Stimulated activated CD8-positive, alpha-beta memory T cell treated with anti-CD3 and anti-CD28 coated beads, Interleukin-2, amount 100 ng/mL, for 1 hour (primary cell): ENCODE measurements at places on chromosomes 1 and 21.

DNA sequence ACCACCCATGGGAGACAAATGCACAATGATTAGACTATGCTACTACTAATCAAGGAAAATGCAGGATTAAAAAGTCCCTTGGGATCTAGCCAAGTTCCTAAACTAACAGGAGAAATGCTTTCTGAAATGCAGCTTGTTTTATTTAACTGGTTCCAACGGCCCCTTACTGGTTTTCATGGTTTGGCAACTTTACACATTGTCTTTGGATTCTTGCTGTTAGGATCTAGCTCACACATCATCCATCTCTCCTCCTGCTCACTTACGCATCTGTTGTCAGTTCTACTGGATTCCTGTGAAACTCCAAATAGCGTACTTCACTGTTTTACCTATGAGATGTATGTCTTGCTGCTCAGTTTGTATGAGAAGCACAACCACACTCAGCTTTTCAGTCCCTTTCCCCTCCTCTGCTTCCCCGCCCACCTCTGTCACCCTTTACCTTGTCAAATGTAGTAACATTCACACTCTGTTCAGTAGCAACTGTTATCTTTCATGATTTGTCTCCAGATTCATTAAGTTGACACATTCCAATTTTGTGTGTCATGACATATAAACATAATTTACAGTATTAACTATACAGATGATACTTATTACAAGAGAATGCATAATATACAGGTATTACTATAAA lies 130.1 kb downstream of the SIM2 start:
- DNase-seq: no peak

- DNase-seq: no peak
Observed at GRCh38 chr1:90494748-90495282, 222.3 kb downstream of the BARHL2 start.

GRCh38 chr1:11339346-11340232 lies 66.6 kb downstream of the UBIAD1 start:
- no peak for DNase-seq

- no peak for DNase-seq
Observed at GRCh38 chr1:237341391-237341790, 299.4 kb downstream of the RYR2 start.

DNA sequence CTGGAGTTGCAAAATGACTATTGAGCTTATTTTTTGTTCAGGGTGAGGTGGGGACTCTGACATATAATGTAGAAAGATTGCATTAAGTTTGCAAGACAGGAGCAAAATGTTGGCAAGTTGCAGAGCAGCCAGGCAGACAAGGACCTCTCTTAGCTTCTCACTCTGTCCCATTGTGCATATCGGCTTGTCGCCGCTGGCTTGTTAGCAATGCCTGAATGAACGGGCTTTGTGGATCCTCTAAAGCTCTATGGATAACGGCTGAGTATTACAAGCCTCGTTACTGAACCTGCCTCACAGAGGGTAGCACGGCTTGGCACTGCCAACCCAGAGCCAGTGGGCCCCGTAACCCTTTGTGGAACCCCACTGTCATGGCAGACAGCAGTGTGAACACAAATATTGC lies 68.4 kb downstream of the TNR start:
- no peak for DNase-seq

DNA sequence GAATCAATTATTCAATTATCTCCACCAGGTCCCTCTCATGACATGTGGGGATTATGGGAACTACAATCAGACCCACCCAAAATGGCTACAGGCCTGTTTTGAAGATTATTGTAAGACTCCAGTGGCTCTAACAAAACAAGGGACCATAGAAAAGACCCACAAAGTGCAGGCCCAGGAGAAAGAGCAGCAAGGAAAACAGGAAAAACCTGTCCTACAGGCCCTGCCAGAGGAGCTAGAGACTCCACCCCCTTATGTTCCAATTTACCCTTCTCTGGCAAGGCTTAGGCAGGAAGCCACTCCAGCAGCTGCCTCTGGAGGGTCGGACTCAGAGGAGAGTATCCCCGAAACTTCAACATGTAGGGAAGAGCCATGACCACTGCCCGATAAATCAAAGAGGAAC lies 96.5 kb downstream of the LIPI start:
- no peak for DNase-seq

GRCh38 chr1:192697771-192698170 lies 61.8 kb downstream of the RGS13 start:
- no peak for DNase-seq

GRCh38 chr1:22166439-22166838 lies 23.5 kb upstream of the WNT4 start:
- no peak for DNase-seq

GRCh38 chr1:26084091-26084561 lies 16.7 kb upstream of the TRIM63 start:
- DNase-seq: no peak

DNA sequence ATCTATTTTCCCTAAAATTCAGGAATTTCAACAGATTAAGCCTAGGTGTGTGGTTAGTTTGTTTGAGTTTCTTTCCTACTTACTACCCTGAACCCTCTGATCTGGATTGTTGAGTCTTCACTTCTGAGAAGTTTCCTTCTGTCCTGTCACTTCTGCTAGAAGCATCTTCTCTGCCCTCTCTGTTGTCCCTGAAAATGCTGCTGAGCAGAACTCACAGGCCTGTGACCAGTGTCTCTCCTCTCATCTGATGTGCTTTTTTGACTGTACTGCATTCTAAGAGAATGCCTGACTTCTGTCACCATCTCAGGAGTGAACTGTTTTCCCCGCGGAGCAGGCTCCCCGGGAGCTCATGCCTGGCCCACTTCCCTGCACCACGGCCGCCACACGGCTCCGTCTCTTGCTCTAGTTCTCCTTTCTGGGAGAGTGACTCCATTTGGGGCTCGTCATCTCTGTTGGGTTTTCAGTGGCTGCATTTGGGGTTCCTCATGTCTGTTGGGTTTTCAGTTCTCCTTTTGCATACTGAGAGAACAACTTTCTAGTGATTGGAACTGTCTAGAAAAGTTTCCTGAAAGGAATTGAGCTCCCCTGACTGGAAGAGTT lies 77.9 kb downstream of the POFUT2 start:
- no peak for DNase-seq

- no peak for DNase-seq
Observed at GRCh38 chr1:108072776-108073175, 107.8 kb upstream of the VAV3 start.

DNA sequence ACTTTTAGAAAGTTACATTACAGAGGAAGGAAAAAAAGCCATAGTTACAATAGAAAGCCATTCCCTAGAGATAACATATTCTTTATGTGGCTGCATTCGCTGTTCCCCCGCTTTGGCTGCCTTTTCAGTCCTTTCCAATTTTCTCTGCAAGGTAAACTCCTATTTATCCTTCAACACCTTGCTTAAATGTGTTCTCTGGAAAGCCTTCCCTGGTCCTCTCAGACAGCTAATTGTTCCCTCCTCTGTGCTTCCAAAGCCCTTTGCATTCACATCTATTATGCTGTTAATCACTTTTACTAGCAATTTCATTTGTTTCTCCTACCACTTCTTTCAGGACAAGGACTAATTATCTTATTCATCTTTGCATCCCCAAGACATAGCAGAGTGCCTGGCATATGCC lies 1.6 kb downstream of the PHC2 start:
- no peak for DNase-seq

DNA sequence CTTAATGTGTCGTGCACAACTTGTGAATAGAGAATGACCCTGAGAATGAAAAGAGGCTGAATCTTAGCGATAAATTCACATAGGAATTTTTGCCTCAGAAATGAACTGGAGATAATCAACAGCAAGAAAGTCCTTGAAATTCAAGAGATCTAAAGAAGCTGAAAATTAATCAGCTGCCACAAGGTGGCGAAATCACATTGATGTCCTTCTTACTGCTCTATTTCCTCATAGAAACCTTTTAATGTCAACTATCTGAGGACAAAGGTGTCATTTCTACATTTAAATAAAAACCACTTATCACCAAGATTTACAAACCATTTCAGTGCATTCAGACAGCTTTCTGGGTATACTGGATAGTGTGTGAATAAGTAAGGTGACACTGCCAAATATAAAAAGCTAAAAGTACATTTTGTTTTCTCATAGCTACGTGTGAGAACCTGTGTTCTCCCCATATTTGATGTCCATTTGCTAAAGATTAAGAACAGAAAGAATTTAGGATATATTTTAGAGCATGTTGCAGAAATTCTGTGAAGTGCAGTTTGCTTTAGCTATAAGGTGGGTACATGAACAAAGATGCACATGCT lies 485.3 kb upstream of the PTBP2 start:
- no peak for DNase-seq

DNA sequence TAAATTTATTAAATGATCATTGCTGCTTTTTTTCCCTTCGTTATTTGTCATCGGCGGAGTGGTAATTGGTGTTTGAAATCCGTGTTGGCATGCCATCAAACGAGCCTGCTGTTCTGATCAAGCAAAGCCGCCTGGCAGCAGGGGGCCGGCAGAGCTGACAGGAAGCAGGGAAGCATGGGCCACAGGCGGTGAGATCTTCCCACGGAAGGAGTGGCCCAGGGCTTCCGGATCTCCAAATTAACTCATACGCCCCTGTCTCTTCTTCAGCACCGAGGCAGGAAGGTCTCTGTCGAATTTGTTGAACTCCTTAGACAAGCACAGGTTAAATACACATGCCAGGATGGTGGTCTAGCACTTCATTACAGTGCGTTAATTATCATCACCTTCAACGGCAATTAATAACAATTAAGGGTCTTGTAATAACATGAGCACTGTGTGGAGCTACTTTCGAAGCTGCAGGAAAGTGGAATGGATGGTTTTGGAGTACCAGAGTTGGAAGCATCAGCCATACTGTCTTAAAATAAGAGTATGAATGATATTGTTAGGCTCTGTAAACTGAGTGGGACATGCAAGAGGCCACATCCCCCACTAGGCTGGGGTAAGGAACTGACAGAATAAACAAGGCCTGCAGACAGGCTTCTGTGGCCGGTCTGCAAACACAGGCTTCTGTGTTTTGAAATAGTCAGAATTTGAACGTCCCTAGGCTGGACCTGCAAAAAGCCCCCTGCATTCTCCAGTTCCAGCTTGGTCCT lies 199.4 kb upstream of the DAB1 start:
- no peak for DNase-seq

DNA sequence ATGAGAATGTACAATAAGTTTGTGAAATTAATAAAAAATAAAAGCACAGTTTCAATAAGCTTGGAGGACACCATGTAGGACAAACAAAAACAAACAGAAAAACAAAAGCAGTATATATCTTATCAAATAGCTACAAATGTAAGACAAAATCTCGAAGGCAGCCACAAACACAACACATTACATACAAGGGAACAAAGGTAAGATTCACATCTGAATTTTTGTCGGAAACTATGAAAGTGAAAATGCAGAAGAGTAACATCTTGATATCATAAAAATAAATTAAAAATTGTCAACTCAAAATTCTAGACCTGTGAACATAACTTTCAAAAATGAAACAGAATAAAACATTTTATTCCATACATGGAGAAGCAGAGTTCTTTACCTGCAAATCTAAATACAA lies 1049.5 kb upstream of the ADGRL2 start:
- no peak for DNase-seq

DNA sequence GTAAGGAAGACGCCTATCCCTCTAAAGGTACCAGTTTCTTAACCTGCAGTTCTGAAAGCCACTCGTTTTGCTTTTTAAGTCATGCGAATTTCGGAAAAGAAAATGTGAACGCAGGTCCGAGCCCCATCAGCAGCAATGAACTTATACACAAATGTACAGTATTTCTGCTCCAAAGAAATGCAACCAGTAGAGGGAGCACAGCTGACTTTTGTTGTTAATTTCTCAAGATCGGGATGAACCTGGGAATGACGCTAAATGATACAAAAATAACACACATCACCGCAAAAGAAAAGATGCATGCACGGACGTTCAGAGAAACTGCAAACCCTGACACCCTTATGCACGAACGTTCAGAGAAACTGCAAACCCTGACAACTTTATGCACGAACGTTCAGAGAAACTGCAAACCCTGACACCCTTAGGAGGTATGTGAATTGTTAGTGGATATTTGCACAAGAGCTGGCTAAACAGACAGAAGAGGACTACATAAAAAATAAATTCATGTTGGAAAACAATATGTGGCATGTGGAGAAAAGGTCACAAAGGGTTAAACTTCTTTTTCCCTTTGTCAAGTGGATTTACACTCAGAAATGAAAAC lies 3.5 kb upstream of the TIAM1 start:
- no peak for DNase-seq

GRCh38 chr1:100028765-100029164 lies 59.0 kb downstream of the SLC35A3 start:
- DNase-seq: no peak

- DNase-seq: no peak
Observed at GRCh38 chr1:61851849-61852669, 109.8 kb downstream of the PATJ start.

DNA sequence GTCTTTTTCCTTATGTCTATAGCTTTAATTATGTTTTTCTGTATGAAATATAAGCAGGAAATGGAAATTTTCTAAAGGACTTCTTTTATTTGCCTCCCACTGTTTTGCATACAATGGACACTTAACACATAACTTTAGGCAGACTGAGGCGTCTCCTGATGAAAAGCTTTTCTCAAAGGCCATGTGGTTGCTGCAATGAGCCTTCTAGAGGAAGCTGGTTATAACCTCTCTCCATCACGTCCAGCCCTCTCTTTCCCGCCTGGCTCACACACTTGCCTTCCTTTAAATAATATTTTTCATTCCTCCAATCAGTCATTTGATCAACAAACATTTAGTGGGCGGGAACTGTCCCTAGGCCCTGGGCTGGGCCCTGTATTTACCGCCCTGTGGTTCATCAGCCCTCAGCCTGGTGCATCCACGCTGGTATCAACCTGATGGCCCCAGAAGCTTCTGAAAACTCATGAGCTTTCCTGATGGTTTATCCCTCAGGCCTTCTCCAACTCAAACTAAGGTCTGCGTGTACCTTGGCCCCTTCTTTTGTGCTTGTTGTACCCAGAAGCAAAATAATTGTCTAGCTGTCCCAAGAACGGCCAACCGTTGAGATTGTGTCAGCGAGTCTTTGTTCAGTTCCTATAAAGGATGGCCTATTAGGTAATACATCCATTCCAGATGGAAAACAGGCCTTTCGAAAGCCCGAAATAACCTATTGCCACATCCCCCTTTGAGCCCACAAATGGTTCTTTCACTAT lies 75.3 kb upstream of the LYST start:
- DNase-seq: no peak

GRCh38 chr1:206457408-206458120 lies 12.7 kb upstream of the IKBKE start:
- DNase-seq: no peak

GRCh38 chr21:18142655-18143054 lies 102.0 kb upstream of the CHODL start:
- no peak for DNase-seq

- no peak for DNase-seq
Observed at GRCh38 chr1:9434247-9435152, 104.8 kb upstream of the SLC25A33 start.

- no peak for DNase-seq
Observed at GRCh38 chr1:25713961-25714360, 86.0 kb upstream of the SELENON start.

DNA sequence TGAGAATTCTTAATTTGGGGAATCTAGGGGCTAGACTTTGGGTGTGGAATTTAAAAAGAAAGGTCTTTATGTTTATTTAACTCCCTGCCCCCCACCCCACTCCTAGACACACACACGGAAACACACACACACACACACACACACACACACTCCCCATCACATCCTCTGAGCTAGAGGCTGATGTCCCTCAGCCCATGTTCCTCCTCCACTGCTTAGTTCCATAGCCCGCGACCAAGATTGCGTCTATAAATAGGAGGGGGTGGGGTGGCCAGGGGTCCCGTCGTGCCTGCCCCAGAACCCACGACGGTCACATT lies 655 bp upstream of the KIRREL1 start:
- no peak for DNase-seq

- no peak for DNase-seq
Observed at GRCh38 chr1:234839663-234840062, 229.7 kb upstream of the IRF2BP2 start.

GRCh38 chr21:35473496-35473895 lies 424.4 kb upstream of the RUNX1 start:
- DNase-seq: no peak
